C1 segment of cervical spinal cord (tissue), 14 donors: ENCODE measurements at places on chromosomes 5 and 9.

DNA sequence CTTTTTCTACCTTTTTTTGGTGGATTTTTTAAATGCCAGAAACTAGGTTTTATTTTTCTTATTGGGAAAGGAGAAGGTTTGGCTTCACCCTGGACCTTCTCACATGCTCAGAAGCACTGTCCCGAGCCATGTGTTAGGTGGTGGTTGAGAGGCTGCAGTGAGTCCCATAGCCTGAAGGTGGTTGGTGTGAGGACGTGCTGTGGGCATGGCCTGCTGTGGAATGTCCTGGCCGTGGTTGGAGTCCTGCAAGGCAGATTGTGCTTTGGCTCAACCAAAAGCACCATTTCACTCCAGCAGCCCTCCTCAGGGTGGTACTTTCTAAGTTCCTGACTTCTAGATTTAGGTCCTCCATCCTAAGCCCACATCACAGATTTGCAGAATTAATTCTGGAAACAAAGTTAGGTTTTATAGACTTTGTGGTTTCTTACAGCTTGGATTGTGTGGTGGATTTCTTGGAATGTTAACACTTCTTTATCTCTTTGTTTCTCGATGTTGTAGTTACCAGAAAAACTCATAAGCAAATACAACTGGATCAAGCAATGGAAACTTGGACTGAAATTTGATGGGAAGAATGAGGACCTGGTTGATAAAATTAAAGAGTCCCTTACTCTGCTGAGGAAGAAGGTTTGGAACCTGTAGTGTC lies 22.6 kb downstream of the OTULIN start:
- DNase-seq = no peak

DNA sequence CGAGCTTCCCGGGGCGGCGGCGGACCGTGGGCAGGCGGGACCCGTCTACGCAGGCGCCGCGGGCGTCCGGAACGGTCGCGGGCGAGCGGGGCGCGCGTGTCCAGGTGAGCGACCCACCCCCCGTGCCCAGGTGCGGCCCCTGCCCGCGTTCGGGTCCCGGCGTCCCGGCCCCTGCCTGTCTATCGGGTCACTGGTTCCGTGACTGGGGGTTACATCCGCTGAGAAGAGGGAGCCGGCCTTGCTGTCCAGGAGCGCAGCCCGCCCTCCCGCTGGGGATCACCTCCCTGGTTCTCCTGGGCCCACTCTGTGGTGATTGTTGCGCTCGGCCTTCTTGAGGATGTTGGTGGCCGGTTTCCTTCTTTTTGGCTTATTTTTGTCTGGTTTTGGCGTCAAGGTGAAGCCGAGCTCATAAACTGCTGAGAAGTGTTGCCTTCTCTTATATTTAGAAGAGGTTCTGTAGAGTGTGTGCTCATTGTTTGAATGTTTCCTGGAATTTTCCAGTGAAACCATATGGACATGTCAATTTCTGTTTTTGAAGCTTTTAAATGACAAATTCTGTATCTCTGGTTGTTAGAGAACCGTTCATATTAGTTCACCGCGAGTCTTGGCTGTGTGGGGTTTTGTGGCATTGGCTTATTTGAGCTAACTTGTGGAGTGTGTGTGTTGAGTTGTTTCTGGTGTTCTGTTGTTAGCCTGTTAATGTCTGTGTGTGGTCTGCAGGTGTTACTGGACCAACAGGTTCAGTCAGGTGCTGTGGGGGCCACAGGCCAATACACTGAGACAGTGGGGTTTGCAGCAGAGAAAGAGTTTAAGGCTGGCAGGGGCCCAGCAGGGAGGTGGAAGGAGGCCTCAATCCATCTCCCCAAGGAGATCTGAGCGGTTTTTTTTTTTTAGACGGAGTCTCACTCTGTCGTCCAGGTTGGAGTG lies 621 bp downstream of the CEP72 start:
- DNase-seq = no peak

DNA sequence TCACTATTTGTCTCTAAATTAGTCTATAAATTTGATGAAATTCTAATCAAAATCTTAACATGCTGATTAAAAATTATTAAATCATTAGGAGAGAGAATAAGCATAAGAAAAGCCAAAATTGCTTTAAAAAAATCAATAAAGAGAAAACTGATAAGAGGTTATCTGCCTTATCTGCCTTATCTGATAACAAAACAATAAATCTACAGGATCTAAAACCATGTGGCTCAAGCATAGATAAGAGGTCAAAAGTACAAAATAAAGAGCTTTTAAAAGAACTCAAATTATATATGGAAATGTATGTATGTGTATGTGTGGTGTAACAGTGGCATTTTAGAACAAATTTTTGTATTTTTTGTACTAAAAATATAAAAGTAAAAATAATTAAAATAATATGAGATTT lies 18.6 kb downstream of the TRIM14 start:
- no peak for DNase-seq

DNA sequence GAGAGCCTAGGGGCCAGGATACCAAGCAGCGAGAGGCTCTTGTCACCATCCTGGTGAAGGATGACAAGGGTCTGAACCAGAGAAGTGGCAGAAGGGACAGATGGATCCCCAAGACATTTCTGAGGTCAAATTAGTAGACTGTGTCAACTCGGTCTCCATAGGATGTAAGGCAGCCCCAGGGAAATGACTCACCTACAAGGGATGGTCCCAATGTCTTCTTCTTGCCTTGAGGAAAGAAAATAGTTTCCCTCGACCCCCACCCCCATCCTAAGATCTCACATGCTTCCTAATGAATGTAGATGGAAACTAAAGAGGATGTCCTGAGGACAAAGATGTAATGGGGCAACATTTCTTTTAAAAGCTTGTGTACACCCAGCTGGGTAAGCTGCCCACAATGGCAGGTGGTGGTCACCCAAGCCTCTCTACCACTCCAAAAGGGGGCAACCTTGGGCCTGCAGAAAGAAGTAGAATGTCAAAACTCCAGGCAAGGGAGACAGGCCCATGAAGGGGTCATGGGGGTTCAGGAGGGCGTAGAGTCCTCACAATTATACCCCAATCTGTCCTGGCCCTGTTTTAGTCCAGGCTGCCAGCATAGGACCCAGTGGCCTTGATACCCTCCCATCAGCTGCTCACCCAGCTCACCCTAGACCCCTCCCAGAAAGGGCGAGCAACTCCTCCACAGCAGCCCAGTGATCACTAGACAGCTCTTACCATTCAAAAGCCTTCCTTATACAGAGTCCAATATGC lies 187.4 kb downstream of the ACTL7B start:
- no peak for DNase-seq

DNA sequence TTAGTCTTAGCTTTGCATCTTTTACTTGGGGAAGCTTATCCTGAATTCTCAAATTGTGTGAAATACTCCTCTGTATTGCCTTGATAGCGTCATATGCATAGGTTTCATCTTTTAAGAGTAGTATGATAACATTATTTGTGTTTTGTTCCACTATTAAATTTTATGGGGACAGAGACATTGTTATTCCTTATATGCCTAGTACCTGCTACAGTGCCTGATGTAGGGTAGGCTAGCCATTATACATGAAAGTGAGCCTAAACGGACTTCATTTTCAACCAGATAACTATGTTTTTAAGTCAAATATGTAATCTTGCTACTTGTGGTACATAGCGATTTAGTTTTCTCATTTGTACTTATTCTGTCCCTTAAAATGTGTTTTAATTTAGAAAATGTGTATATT lies 105.9 kb downstream of the DMXL1 start:
- DNase-seq = no peak

- no peak for DNase-seq
These were observed 142.0 kb upstream of the RGMB start for GRCh38 chr5:98631311-98632054.

GRCh38 chr9:124754289-124754688 lies 16.8 kb downstream of the NR6A1 start:
- no peak for DNase-seq

- no peak for DNase-seq
These were observed 83.2 kb upstream of the ZNF462 start for GRCh38 chr9:106779796-106780195.

DNA sequence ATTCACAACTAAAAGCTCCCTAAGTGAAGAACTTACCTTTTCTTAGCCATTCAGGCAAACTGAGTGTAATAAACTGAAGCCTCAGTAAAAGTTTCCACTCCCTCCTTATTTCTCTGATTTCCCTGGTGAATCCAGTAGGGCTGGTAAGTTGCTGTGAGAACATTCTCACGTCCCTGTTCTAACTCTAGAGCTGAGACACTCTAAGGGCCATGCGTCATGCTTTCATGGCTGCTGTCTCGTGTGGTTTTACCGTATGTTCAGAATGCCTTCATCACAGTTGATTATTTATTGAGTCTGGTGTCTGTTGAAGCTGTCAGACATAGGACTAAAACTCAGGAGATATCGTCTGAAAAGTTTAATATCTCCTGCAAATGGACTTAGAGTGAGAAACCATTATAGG lies 1.3 kb downstream of the OR2S2 start:
- DNase-seq = no peak

DNA sequence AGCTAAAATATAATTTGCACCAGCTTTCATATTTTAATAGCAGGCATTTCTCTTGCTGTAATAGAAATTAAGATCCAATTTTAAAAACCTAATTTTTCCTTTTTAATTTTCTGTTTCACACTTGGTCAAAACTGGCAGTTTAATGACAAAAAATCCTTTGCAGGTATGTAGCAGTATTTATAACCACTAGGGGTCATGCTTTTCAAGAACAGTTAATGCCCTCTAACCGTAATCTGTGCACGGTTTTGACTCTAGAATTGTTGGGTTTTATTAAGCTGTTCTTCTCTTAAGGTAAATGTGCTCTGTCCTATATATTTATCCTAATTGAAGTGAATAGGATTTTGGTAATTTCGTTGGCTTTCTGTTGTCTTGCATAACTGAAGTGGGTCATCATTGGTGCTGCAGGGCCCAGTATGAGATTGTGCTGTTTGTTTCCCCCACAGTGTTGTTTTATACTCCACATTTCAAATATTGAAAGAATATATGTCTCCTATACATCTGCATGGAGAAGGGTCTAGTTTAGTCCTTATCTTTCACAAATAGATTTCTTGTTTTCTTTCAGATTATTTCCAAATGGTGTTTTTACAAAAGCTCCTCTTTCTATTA lies 107.4 kb downstream of the SCAMP1 start:
- no peak for DNase-seq

DNA sequence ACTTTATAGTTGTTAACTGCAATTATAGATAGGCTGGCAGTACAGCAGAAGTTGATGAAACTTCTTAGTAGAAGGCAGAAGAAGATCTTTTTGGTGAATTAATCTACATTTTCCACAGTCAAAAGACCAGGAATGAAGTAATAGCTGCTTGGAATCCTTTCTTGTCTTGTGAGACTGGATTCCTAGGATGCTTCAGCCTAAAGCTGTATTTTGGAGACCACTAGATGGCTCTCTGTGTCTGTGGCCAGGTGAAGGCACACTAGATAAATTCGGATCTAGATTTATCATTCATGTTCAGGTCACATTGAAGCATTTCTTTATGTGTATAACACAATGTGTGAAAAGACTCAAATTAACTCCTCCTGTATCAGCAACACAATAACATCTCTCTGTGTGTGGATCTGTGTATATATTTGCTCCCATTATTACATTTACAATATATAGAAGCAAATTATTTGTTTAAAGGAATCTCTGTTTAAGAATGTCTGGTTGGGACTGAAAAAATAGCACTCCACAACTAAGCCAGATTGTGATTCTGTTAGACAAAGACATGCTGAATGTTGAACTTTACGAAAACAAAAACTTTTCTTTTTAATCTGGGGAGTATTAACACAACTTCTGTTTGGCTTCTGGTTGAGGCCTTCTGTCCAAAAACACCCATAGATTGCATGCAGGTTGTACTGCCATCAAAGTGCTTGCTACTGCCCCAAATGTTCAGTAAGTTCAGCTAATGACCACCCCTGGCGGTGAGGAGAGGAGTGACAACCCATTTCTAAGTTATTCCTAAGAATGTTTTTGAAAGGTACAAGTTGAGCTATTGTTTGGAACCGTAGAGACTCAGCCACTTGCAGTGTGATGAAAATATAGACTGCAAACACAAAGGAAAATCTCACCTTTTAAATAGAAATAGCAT lies 10.6 kb downstream of the GRIN3A start:
- no peak for DNase-seq

- no peak for DNase-seq
These were observed 180.6 kb downstream of the OLFM1 start for GRCh38 chr9:135268031-135268430.

DNA sequence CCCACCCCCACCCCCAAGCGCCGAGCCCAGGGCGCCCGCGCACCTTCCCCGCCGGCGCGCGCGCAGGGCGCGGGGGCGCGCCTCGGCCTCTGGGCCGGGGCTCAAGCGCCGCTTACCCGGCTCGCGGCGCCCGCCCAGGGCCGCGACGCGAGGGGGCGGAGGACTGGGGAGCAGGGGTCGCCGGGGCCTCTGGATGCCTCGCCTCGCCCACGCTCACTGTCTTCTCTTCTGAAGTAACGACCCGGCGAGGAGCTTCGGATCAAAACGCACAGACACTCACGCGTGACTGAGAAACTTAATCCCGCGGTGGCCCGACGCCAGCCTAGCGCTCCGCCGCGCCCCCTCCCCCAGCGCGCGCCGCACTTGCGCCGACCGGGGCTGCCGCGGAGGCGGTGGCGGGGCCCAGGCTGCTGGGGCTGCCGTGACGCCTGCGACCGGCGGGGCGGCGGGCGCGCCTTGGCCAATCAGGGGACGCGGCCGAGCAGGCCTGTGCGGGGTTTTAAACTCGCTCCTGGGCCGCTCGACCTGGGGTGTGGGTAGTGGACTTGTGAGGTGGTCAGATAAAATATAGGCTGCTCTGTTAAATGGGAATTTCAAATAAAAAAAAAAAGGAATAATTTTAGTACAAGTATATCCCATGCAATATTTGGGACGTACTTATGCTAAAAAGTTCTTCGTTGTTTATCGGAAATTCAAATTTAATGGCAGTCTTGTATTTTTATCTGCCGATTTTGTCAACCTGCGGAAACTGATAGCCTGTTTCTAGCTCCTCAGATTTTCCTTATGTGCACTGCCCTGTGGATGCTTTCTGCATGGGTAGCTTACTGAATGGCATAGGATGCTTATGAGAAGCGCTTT lies at the start of gene MPDZ:
TSS of gene MPDZ (minus strand) at position 409 of the 858 bp plus-strand sequence. CDS start 29,377 bp downstream, outside the sequence.
- DNase-seq = peak; percentile 80

- DNase-seq = no peak
These were observed 7.8 kb upstream of the LHX2 start for GRCh38 chr9:124003636-124004349.

GRCh38 chr5:45171563-45171962 lies 362.8 kb downstream of the MRPS30 start:
- DNase-seq = no peak

- DNase-seq = no peak
These were observed 17.3 kb upstream of the ANKRD18B start for GRCh38 chr9:33506626-33507370.
